ENCODE measurements at places on chromosomes 4 and X. TPM values are rescaled to one million over a fixed set of nuclear protein-coding genes. Genes with fewer than 3 reads are reported as not detected.
A peak's percentile ranks its signal among the peaks of the same experiment; 100 is the strongest.

The SNCA gene
- total RNA-seq, result 3.9 TPM

The PNMA5 gene
- total RNA-seq, result not detected

The SULT1B1 gene
- total RNA-seq, result 0.15 TPM

The BCORL1 gene
- total RNA-seq, result 20.0 TPM

The SSX4B gene
- not detected for total RNA-seq

The RHOXF2 gene
- not detected for total RNA-seq

The PKD2 gene
- 69.7 TPM for total RNA-seq

The STPG2 gene
- total RNA-seq, result 0.77 TPM

- peaks cover 11% of the 10 kb centered on the region for H3K36me3 ChIP-seq
- DNase-seq, result no peak
- H3K4me3 ChIP-seq, result peak overlapping the region; percentile 75
Measured at GRCh38 chr4:52658641-52659000, 480 bp downstream of the USP46 start.

GRCh38 chr4:22196551-22196950, 248.0 kb upstream of the KCNIP4 start:
- H3K36me3 ChIP-seq, result no peaks in the 10 kb centered on the region
- no peaks in the 10 kb centered on the region for H3K4me1 ChIP-seq
- peaks cover 12% of the 10 kb centered on the region for H3K27me3 ChIP-seq
- no peak overlapping the region for H3K4me3 ChIP-seq
- H3K27ac ChIP-seq, result no peak overlapping the region

GRCh38 chr4:120158841-120159463, 92.3 kb upstream of the MAD2L1 start:
- H3K36me3 ChIP-seq, result no peaks in the 10 kb centered on the region
- H3K4me1 ChIP-seq, result peaks cover 4% of the 10 kb centered on the region
- no peak overlapping the region for H3K27ac ChIP-seq
- no peak overlapping the region for H3K4me3 ChIP-seq

GRCh38 chr4:2714918-2715317, 41.2 kb downstream of the TNIP2 start:
- no peak overlapping the region for H3K4me3 ChIP-seq
- peak overlapping the region; percentile 94 for H3K27ac ChIP-seq
- DNase-seq, result peak; percentile 4
- H3K36me3 ChIP-seq, result peaks cover 23% of the 10 kb centered on the region

DNA sequence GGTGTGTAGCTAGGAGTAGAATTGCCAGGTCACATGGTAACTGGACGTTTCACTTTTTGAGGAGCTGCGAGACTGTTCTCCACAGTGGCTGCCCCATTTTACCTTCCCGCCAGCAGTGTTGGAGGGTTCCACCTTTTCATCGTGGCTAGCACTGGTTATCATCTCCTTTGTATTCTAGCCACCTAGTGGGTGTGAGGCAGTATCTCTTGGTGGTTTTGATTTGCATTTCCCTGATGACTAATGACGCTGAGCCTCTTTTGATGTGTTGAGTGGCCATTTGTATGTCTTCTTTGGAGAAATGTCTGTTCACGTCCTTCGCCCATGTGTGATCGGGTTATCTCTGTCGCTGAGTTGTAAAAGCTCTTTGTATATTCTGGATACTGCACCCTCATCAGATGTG, 10.6 kb downstream of the ABCD1 start:
- no peaks in the 10 kb centered on the region for H3K4me1 ChIP-seq
- H3K27me3 ChIP-seq, result no peaks in the 10 kb centered on the region
- DNase-seq, result no peak
- H3K4me3 ChIP-seq, result no peak overlapping the region
- H3K36me3 ChIP-seq, result peaks cover 15% of the 10 kb centered on the region

DNA sequence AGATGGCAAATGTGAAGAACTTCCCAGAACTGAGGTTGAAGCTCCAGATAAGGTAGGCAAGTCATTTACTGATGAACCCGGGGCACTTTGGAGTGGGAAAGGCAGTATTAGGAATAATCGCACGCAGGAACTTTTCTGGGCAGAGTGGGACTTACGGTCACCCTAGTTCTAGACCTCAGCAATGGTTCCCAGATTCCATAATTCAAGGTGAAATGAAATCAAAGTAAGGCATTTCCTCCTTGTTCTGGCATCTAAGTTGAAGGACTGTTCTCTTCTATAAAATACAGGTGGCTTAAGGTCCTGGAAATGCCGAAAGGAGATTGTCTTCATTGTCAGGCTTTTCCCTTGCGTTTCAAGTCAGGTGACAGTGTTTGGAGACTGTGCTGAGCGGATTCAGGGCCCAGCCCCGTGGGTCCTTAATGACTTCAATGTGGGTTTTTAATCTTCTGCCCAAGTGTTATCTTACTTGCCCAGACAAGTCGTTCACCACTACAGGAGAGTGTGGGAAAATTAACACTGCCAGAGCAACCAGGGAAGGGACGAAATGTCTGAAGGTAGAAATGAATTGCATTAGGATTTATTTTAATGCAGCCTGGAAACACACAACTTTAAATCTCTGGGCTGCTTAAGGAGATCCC, 52.1 kb upstream of the STOX2 start:
- no peak overlapping the region for H3K27ac ChIP-seq
- DNase-seq, result no peak
- peaks cover under 1% of the 10 kb centered on the region for H3K4me1 ChIP-seq
- no peak overlapping the region for H3K4me3 ChIP-seq
- no peaks in the 10 kb centered on the region for H3K36me3 ChIP-seq

GRCh38 chr4:15344041-15344440, 83.8 kb upstream of the C1QTNF7 start:
- H3K4me1 ChIP-seq, result peaks cover 7% of the 10 kb centered on the region
- H3K27me3 ChIP-seq, result no peaks in the 10 kb centered on the region
- H3K36me3 ChIP-seq, result no peaks in the 10 kb centered on the region
- H3K27ac ChIP-seq, result no peak overlapping the region
- DNase-seq, result no peak
- H3K4me3 ChIP-seq, result no peak overlapping the region

- no peaks in the 10 kb centered on the region for H3K27me3 ChIP-seq
- no peaks in the 10 kb centered on the region for H3K4me1 ChIP-seq
- DNase-seq, result no peak
- no peak overlapping the region for H3K4me3 ChIP-seq
- H3K27ac ChIP-seq, result no peak overlapping the region
- peaks cover 8% of the 10 kb centered on the region for H3K36me3 ChIP-seq
Measured at GRCh38 chr4:153276971-153277370, 67.5 kb upstream of the MND1 start.

- H3K36me3 ChIP-seq, result no peaks in the 10 kb centered on the region
- H3K4me1 ChIP-seq, result peaks cover 5% of the 10 kb centered on the region
- no peak overlapping the region for H3K27ac ChIP-seq
- H3K4me3 ChIP-seq, result no peak overlapping the region
- H3K27me3 ChIP-seq, result no peaks in the 10 kb centered on the region
Measured at GRCh38 chr4:145944886-145945285, 6.3 kb upstream of the ZNF827 start.

DNA sequence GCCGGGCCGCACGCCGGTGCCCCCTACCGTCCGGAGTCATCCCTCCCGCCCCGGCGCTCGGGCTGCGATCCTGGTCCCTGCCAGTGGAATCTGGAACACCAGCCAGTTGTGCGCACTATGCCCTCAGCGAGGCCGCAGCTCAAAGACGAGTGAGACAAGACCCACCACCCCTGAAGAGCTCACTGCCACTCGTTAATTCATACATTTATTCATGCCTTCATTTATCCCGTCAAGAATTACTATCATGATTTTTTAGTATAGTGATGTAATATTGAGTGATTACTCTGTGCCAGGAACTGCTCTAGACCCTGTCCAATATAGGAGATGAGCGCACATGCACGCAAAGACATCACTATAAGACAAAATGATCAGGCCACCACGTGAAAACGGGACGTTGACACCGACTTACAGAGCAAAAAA, 247 bp upstream of the PPA2 start:
- peaks cover 38% of the 10 kb centered on the region for H3K4me1 ChIP-seq
- H3K27ac ChIP-seq, result peak overlapping the region; percentile 99
- peak; percentile 92 for DNase-seq
- H3K36me3 ChIP-seq, result no peaks in the 10 kb centered on the region
- peak overlapping the region; percentile 99 for H3K4me3 ChIP-seq

DNA sequence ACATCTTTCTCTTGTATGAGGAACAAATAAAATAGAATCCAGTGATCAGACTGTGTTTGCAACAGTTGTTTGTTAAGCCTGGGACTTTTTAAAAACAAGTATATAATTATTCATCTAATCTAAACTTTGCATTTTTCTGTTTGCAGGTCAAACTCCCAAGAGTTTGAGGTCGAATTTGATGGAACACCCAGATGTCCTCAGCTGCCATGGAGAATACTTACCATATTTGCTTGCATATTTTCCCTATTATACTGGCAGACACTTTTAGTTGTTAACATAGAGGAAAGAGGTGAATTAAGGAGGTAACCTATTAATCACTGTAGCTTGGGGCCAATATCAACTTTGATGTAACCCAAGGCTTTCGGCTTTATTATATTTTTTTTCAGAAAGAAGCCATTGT, 401.5 kb upstream of the DIPK2B start:
- H3K4me3 ChIP-seq, result no peak overlapping the region
- H3K4me1 ChIP-seq, result peaks cover 33% of the 10 kb centered on the region
- peak overlapping the region; percentile 1 for H3K27ac ChIP-seq

GRCh38 chr4:107125496-107125895, 89.4 kb upstream of the DKK2 start:
- H3K4me3 ChIP-seq, result no peak overlapping the region
- H3K4me1 ChIP-seq, result peaks cover 79% of the 10 kb centered on the region
- H3K36me3 ChIP-seq, result no peaks in the 10 kb centered on the region
- H3K27me3 ChIP-seq, result no peaks in the 10 kb centered on the region
- no peak overlapping the region for H3K27ac ChIP-seq

GRCh38 chrX:17183566-17183965, 191.4 kb upstream of the NHS start:
- peaks cover 4% of the 10 kb centered on the region for H3K27me3 ChIP-seq
- DNase-seq, result no peak
- no peak overlapping the region for H3K4me3 ChIP-seq
- H3K36me3 ChIP-seq, result no peaks in the 10 kb centered on the region
- no peak overlapping the region for H3K27ac ChIP-seq
- H3K4me1 ChIP-seq, result no peaks in the 10 kb centered on the region
